SK-MEL-5 (cell line): ENCODE measurements at places on chromosomes 6 and 20.
A peak's percentile ranks its signal among the peaks of the same experiment; 100 is the strongest.

DNA sequence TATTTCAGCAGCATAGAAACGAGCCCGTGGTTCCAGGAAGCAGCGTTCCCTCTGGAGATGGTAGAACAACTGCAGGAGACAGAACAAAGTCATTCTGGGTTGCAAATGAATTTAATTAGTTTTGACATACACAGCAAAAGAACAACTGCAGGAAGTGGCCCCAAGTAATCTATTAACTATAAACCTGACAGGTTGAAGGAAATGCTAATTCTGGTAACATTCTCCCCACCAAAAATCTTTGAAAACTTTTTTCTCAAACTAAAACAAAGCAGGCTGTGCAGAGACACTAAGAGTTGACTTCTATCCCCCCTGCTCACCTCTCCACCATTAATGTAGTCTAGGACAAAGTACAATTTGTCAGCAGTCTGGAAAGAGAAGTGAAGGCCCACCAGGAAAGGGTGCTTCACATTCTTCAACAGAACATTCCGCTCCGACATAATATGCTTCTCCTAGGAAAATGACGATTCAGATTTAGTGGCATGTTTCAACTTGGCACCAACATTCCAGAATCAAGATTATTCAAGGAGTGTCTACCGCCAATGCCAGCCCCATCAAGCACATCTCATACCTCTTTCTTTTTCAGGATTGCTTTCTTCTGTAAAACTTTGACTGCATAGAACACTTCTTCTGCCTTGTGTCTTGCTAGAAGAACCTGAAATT is 120.4 kb upstream of the SLC2A12 start:
- peak; percentile 50 for DNase-seq

- DNase-seq: no peak
Measured at GRCh38 chr6:129105793-129106192, 222.9 kb downstream of the LAMA2 start.

DNA sequence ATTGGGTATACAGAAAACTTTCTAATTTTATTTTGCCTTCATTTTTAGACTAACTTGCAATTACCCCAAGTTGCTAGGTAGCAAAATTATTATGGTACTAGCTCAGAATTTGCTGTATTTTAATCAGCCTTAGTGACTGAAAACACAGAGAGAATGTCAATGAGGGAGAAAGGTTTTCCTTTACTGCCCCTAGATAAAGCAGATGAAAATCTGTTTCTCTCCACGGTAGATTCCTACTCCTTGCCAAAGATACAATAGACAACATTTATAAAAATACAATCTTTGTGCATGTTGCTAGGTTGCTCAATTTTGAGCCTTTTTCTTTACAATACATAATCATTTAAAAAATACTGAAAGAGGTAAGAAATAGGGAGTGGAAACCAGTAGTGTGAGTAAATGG is 222.2 kb downstream of the BCKDHB start:
- DNase-seq: no peak

- no peak for DNase-seq
Measured at GRCh38 chr6:41673704-41674000, 35.4 kb downstream of the MDFI start.
